ENCODE measurements at places on chromosomes 3 and 15. TPM values are rescaled to one million over a fixed set of nuclear protein-coding genes. Genes with fewer than 3 reads are reported as not detected.

- DNase-seq: no peak
Measured at GRCh38 chr3:39294446-39295183, 14.8 kb upstream of the CX3CR1 start.

DNA sequence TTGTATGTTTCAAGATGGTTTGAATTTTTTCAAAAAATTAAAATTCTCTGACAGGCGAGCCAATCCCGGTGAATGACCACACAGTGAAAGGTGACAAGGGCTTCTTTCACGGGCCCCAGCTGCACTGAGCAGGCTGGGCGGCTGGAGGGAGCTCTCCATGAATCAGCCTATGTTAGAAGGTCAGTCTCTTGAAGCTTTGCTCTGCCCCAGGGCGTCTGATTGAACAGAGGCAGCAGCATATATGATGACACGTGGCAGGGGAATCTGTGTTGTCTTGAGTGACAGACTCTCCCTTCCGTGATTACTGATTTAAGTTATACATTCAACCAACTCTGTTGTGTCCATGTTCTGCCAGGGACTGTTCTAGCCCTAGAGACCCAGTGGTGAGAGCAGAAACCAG is 51.5 kb downstream of the ISG20 start:
- DNase-seq: no peak

DNA sequence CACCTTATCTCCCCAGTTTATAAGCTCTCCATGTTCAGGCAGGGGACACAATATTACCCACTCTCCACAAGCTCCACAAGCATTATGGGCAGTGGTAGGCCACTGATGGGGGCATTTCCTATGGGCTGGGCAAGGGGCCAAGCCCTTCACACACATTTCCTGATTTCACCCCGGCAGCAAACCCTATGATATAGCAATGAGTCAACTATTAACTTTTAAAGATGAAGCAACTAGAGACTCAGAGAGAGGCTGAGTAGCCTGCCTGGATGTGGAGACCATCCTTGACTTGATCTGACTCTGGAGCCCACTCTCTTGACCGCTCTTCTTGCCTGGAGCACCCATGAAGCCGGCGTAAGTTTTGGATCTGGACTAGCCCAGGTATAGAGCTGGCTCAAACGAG is 27.4 kb downstream of the FOXL2NB start:
- no peak for DNase-seq

DNA sequence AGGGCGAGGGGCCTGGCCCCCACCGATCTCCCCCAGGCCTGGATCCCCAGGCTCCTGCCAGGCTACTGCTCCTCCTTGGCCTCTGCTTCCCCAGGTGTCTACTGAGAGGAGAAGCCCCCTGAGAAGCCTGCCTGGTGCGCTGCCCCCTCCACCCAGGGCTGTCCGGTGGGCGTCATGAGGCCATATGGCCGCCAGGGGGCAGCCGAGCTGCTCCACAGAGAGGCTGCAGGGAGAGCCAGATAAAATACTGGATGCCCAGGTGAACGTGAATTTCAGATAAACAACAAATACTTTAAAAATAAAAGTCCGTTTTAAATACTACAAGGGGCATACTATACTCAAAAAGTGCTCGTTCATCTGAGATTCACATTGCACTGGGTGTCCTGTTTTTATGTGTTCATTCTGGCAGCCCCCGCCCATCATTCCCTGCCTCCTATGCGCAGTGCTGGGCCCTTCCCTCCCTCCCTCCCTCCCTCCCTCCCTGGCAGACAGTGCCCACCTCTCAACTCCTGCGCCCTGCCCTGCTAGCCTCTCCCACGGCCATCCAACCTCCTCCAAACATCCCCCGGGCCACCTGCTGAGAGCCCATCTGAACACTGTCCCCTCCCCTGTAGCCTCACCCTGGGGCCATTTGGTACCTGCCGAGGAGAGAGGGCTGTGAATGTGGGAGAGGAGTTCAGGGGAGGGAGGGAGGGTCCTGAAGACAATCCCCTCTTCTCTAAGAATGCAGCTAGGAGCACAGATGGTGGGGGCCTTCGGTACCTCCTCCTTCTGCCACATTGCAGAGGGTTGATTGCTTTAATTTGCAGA is 29.6 kb downstream of the PSTPIP1 start:
- peak; percentile 83 for DNase-seq

GRCh38 chr3:16050641-16051467 is 123.6 kb upstream of the GALNT15 start:
- DNase-seq: no peak

DNA sequence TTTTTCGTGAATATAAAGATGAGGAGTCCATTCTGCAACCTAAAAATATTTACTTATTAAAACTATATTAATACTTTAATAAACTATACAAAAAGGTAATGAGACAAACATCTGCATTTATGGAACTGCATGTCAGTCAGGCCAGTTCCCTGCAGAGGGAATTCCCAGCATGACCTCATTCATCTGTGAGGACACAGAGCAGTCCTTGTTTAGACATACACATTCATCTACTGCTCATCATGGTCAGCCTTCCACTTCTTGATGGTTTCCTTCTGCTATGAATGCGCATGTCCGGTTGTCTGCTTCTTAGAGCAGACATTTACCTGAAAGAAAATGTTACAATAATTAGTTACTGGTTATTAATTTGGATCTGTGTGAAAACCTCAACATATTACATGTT is 3.3 kb upstream of the ACTR8 start:
- DNase-seq: no peak

DNA sequence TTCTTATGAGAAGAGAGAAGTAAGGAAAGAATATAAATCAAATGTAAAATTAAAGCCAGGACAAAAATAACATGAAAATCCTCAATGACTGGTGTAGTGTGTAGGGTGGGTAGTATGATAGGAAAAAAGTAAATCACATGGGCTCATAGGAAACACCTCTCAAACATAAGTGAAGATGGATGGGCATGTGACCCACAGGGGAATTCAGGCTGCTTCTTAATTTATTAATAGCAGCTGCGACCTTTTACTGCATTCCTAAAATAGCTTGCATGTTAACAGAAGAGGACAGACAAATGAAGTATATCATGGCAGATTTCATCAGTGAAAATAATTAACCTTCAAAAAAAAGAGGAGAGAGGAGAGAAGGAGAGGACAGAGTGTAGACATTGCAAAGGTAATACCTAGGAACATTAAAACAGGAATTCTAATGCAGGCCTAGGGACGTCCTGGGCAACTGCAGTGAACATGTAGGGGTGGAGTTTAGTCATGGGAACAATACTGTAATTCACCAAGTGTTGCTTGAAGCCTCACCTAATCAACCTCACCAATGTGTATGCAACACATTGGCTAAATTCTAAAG is 132.9 kb downstream of the KCNMB2 start:
- DNase-seq: no peak

- no peak for DNase-seq
Measured at GRCh38 chr15:70383856-70384255, 286.1 kb upstream of the TLE3 start.

DNA sequence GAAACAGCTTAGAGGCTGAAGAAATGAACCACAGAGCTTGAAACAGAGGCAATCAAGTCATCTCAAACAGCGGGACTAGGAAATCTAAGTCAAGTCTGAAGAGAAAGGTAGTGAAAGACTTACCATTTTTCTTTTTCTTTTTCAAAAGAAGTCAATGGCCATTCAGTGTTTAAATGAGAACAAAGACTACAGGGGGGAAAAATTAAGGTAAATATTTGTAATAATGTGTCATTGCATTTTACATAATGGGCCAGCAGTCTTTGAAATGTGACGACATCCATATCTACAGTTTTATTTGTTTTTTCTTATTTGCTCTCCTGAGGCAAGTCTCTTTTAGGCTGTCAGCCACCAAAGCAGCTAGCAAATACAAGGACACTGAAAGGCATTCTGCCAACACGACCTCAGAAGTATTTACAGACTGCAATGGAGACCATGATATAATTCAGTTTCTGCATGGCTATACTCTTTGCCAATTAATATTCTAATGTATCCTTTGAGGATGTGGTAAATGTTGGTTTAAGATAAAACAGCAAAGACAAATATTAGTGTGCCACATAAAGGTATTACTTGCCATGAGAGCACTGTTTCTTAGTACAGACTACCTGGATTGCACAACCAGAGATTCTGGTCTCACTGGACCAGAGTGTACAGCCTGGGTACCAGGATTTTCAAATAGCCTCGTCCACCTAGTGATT is 307.0 kb upstream of the THBS1 start:
- no peak for DNase-seq

DNA sequence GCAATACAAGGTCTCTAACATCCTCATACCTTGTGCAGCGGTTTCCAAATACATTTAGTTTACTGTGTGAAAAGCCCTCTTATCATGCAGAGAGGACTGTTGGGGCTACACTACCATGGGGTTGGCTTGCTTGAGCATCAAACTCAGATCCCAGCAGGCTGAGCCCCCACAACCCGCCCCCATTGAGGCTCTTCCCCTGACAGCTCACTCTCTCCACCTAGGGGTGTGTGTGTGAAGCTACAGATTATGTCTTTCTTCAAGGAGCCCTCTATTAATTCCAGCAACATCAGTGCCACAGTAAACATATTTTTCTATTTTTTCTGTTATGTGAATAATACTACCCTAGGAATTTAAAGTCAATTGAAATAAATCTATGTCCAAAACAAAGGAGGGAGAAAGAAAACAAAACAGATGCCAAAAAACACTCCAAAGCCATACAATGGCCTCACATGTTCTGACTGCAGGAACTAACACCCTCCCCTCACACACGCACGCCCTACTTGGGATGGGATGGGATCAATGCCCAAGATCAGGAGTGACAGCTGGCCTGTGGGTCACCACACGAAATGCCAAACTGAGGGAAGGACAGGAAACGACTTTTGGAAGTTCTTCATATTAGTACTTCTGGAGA is 14.7 kb downstream of the TM4SF4 start:
- DNase-seq: no peak

GRCh38 chr15:98823012-98823458 is 174.7 kb downstream of the IGF1R start:
- no peak for DNase-seq

- no peak for DNase-seq
Measured at GRCh38 chr3:135759651-135760050, 205.9 kb upstream of the PPP2R3A start.

GRCh38 chr3:143031327-143031726 is 30.0 kb downstream of the U2SURP start:
- DNase-seq: no peak

DNA sequence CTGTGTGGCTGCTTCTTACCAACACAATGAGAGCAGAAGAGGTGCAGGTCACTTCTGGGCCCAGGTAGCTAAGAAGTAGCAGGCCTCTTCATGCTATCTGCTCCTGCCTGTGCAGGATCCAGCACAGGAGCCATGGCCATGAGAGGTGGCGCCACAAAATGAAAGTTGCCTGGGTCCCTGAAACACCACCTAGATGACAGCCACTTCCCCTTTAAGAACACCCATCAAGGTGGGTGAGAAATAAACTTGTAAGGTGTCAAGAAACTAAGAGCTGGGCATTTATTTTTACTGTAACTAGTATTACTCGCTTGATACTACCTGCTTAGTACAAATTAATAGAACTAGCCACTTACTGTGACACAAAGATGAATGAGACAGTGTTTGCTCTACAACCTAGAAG is 484.6 kb upstream of the TBL1XR1 start:
- no peak for DNase-seq

DNA sequence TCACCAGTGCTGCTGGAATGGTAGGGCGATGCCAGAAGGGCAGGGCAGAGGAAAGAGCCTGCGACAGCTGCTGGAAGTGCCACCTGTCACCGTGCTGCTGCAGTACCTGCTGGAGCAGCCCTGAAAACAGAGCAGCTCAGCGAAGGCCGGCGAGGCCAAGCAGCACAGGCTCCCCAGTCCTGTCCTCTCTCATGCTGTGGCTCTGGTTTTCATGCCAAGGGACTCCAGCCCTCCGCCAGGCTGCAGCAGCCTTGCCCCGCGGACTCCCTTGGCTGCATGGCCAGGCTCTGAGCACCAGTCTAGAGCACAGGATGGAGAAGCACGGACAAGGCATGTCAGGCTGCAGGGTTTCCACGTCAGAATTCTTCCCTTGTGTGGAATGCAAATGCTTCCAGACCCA is 43.9 kb downstream of the ADCY5 start:
- no peak for DNase-seq

- no peak for DNase-seq
Measured at GRCh38 chr15:42854576-42854975, 66.0 kb downstream of the TTBK2 start.

DNA sequence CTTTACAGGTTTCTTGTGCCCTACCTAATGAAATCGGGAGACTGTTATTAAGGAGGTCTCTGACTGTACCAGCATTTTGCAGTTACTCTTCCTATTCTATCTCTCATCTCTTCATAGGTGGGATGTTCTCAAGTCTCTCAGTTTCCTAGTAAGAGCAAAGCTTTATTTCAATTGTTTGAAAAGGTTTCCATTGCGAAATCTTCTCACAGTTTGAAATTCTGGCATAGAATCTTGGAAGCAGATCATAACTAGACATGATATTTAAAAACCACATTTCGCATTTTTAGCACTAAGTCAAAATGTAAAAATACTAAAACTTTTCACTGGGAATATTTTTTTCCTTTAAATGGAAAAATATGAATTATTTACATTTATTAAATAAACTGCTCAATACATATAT is 1311.4 kb downstream of the ROBO2 start:
- DNase-seq: no peak

DNA sequence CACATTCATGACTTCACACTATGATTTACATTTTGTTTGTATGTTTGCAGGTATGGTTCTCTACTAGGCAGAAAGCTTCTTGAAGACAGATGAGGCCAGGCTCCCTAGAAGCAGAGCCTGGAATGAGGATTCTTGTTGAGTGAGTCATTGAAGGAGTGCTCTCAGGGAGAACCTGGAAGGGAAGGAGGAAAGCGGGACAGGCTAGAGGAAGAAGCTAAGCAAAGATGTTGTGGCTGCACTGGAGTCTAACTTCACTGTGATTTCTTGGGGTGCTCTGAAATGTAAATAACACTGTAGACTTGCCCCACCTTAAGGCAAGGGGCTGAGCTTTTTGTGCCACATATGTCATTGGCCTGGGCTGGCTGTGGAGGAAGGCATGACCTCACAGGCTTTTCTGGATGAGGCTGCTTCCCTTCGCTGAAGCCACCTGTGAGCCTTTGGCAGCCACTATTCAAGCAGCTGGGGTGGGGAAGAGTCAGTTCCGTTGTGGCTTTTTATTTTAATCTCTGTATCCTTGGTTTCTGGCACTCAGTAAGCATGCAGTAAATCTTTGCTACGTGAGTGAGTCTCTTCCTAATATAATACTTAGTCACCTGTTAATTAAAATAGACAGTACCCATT is 307.3 kb downstream of the SV2B start:
- no peak for DNase-seq

DNA sequence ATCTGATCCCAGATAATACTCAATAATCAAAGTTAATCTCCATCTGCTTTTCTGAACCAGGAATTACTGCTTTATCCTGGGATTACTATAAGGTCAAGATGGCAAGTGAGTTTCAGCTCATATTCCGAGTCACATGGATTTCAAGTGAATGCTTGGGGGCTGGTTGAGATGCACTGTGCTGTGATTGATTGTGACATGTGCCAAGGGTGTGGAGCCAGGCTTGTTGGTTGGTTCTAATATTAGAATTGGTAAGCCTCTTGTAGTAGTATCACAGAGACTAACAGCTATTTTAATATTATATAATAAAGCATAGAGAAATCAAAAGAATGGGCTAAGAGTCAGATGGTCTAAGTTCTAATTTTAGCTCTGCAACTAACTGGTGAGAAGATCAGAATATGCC is 74.2 kb upstream of the ICE2 start:
- DNase-seq: no peak

The STAC gene
- 0.19 TPM for total RNA-seq

The SEMA7A gene
- total RNA-seq: 1.5 TPM

The RLBP1 gene
- total RNA-seq: not detected

The FGF7 gene
- 1.4 TPM for total RNA-seq

The GALNT15 gene
- total RNA-seq: 5.5 TPM

The ACSBG1 gene
- total RNA-seq: not detected

The TERC gene
- total RNA-seq: 4.8 TPM

The HDC gene
- 0.34 TPM for total RNA-seq

The BFSP2 gene
- total RNA-seq: not detected

Measured in psoas muscle (tissue), 8 donors.